Stimulated activated CD8-positive, alpha-beta memory T cell treated with anti-CD3 and anti-CD28 coated beads, Interleukin-2, amount 100 ng/mL, for 48 hours (primary cell): ENCODE measurements at places on chromosomes 1 and 21.

GRCh38 chr1:109312246-109312645, 5.4 kb upstream of the MYBPHL start:
- DNase-seq = no peak

DNA sequence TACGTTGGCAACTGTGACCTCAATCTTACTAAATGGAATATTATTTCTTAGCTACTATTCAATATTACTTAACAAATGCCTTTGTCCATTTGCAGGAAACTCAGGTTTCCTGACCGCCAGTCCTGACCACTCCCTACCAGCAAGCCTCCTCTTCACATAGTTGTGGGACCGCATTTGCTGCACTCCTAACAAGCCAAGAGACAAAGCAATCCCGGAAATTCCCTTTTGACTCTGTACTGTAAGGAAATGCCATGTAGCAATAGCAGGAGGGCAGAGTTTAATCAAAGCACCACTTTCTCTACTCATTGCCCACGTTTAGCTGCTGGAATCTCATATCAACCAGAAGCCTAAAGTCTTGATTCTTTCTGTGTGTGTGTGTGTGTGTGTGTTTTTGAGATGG, 28.1 kb upstream of the ACBD6 start:
- no peak for DNase-seq

GRCh38 chr1:45945426-45945825, 142.0 kb downstream of the MAST2 start:
- DNase-seq = no peak

GRCh38 chr1:203537806-203538464, 44.0 kb downstream of the OPTC start:
- DNase-seq = no peak

DNA sequence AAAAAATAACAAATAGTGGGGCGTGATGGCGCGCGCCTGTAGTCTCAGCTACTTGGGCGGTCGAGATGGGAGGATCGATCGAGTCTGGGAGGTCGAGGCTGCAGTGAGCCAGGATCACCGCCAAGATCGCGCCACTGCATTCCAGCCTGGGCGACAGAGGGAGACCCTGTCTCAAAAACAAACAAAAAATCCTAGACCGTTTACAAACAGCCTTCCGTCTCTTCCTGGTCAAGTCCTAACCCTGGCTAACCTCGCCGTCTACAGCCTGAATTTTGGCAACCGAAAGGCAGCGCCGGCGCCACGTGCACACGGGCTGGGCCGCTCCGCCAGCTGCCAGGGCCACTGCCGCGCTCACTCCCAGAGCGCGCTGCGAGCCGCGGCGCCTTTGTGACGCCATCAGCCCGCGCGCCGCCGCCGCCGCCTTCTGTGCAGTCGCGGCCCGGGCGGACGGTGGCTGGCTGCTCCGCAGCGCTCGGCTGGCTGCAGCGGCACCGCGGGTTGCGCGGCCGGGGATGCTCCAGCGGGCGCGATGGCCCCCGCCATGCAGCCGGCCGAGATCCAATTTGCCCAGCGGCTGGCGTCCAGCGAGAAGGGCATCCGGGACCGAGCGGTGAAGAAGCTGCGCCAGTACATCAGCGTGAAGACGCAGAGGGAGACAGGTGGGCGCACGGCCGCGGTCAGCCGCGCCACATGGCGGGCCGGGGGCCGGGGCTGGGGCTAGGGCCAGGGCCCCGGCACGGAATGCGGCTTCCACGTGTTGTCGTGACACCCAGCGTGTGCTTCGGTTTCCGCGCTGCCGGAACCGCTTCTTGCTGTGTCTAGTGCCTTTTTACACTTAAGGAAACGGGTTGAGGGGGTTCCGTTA, at the start of the genes HSF2BP and RRP1B:
Gene HSF2BP, minus strand, starts transcription at position 353 of the 865 bp plus-strand sequence. CDS start 1,392 bp downstream, outside the sequence.
Gene RRP1B, plus strand, starts transcription at position 425 of the 865 bp plus-strand sequence. Its CDS starts 105 bp downstream, at position 530.
- DNase-seq = peak; percentile 72

- no peak for DNase-seq
These were observed 15.1 kb downstream of the SH2D2A start for GRCh38 chr1:156801409-156802121.
